SK-N-SH treated with all-trans-retinoic acid at 6 μM for 48 hours (cell line): ENCODE measurements at places on chromosomes 4 and X.

DNA sequence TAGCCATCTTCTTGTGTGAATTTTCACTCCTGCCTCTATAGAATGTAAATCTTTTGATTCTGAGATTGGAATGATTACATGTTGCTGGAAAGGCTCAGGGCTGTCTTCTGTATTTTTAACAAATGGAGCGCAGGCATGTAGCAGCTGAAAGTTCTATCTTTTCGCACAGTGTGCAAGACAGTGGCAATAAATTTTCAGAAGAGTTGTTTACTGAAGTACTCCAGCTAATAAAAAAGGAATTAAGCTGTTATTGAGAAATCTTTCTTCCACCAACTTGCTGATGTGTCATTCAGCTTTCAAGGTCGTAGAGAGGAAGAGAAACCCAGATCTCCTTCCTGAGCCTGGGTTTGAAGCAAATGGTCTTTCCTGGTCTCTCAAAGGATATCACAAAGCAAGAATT is 122.0 kb upstream of the PUDP start:
- ATAC-seq, result no peak

GRCh38 chr4:90028460-90028859 is 98.7 kb upstream of the CCSER1 start:
- no peak for ATAC-seq

DNA sequence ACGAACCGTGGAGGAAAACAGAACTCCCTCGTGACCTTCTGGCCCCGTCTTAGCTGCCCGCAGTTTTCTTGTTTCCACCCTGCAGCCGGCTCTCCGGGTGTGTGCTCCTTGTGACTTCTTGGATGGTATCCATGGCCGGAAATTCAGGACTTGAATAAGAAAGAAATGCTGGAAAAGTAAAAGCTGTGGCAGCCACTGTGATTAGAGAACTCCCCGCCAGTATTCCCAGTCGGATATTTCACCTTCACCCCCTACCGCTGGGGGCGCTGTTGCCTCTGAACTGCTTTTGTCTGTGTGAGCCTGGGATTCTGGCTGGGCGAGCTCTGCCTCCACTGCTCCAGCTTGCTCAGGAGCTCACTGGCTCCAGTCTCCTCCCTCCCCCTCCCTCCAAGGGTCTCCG is 41.5 kb upstream of the CYP4V2 start:
- ATAC-seq, result peak; percentile 46; the same call in 1 of the 3 replicates

- peak; percentile 32 for ATAC-seq
These were observed 639 bp upstream of the SORCS2 start for GRCh38 chr4:7191546-7192251.

- no peak; the same call in 2 of the 3 replicates for ATAC-seq
These were observed 114.3 kb downstream of the GABRB1 start for GRCh38 chr4:47145630-47146029.

DNA sequence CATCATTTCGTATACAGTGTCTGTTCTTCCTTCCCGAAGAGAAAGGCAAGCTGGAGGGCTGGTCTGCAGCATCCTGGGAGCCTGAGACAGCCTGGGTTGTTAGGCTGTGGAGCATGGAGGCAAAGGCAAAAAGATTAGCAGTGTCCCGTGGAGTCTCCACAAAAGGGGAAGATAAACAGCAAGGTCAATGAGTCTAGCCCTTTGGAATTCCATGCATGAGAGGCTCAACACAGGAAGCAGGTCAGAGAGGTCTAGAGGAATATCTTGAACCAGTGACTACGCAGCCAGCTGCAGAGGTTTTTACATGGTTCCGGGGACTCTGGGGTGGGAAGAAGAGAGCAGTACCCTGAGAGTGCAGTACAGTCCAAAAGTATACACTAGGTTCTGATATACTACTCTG is 12.2 kb upstream of the MCF2 start:
- peak; percentile 73 for ATAC-seq

GRCh38 chr4:16693641-16694040 is 204.8 kb downstream of the LDB2 start:
- peak; percentile 30; the same call in 1 of the 3 replicates for ATAC-seq
